Epithelial cell of umbilical artery (primary cell): ENCODE measurements at places on chromosomes 2 and 18. TPM values are rescaled to one million over a fixed set of nuclear protein-coding genes. Genes with fewer than 3 reads are reported as not detected.

LRP1B gene
- total RNA-seq = under 0.01 and 0.30 TPM in 2 replicates

CFAP53 gene
- total RNA-seq = 0.30 and 0.32 TPM in 2 replicates

NEDD4L gene
- total RNA-seq = 4.5 and 8.5 TPM in 2 replicates

CAPN14 gene
- under 0.01 TPM in 2 replicates for total RNA-seq

CDH19 gene
- total RNA-seq = not detected in 2 replicates
